ENCODE measurements at places on chromosomes 1 and 21. TPM values are rescaled to one million over a fixed set of nuclear protein-coding genes. Genes with fewer than 3 reads are reported as not detected.

LCE1F gene
- not detected for total RNA-seq

OR2T2 gene
- total RNA-seq, result not detected

DNA sequence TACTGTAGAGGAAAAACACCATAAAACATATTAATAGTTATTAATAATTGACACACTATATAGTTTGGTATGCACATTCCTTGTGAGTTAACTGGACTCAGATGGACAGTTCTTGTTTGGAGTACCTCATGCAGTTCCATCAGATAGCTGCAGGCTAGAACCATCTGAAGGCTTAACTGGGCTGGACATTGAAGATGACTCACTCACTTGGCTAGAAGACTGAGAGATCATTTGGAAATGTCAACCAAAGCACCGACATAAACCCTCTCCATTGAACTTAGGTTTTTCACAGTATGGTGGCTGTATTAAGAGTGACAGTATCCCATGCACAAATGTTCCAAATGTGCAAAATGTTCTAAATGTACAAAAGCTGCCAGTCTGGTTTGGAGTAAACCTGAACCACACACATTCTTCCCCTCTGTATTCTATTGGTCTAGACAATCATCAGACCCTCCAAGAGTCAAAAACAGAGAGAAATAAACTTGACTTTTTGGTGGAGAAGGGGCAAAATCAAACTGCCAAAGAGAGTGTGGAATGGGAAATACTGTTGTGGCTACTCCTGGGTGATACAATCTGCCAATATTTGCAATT is 708.4 kb downstream of the KCNT2 start:
- H3K27me3 ChIP-seq, result no peaks in the 10 kb centered on the region
- H3K4me1 ChIP-seq, result no peaks in the 10 kb centered on the region
- H3K4me3 ChIP-seq, result no peak overlapping the region
- H3K36me3 ChIP-seq, result no peaks in the 10 kb centered on the region
- H3K27ac ChIP-seq, result no peak overlapping the region

DNA sequence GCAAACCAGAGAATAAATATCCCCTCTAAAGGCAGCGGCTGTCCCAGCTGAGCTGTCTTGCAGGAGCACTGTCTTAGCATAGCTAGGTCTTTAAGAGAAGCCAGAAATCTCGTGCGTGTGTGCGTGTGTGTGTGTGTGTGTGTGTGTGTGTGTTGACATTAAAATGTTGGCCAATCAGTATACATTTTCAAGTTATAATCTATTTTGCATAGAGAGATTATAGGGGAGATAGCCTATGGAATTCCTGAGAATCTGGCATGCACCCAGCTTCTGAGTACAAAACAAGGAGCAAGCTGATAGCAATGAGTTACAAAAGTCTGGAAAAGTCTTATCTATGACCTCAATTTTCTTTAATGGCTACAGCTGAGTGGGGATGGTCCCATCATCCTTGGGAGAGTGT is 17.7 kb downstream of the METTL13 start:
- no peaks in the 10 kb centered on the region for H3K27me3 ChIP-seq
- H3K4me1 ChIP-seq, result peaks cover 6% of the 10 kb centered on the region
- no peak for DNase-seq
- peaks cover 26% of the 10 kb centered on the region for H3K36me3 ChIP-seq

GRCh38 chr1:24632832-24633175 is 10.3 kb upstream of the SRRM1 start:
- DNase-seq, result no peak
- H3K36me3 ChIP-seq, result no peaks in the 10 kb centered on the region
- H3K4me1 ChIP-seq, result peaks cover 10% of the 10 kb centered on the region
